Trophoblast cell (in vitro differentiated cells and primary cell): ENCODE measurements at places on chromosomes 12 and 14.

GRCh38 chr12:45725631-45726602, 3.6 kb upstream of the ARID2 start:
- no peak overlapping the region for H3K4me3 ChIP-seq
- H3K4me1 ChIP-seq, result no peaks in the 10 kb centered on the region
- H3K27ac ChIP-seq, result no peak overlapping the region
- DNase-seq, result peak; percentile 10

- H3K27me3 ChIP-seq, result no peaks in the 10 kb centered on the region
- H3K4me3 ChIP-seq, result no peak overlapping the region
- H3K4me1 ChIP-seq, result peaks cover 16% of the 10 kb centered on the region
- no peaks in the 10 kb centered on the region for H3K36me3 ChIP-seq
- DNase-seq, result peak; percentile 60
- H3K27ac ChIP-seq, result no peak overlapping the region
Observed at GRCh38 chr14:68716698-68717097, 76.2 kb downstream of the ZFP36L1 start.

DNA sequence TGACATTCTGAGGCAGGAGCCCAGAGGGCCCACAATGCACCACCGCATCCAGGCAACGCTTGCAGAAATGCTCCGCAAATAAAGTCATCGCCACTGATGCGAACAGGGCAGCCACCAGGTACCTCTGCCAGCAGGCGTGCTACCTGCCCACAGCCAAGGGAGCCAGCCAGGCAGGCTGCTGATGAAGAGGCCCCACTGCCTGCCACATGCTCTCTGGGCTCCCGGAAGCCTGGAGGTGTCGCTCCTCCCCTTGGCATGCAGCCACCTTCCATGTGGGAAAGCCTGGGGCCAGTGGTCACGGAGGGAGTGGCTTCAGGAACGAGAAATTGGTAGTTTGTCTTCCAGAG, 14.7 kb downstream of the GPR132 start:
- H3K36me3 ChIP-seq, result no peaks in the 10 kb centered on the region
- no peaks in the 10 kb centered on the region for H3K4me1 ChIP-seq
- no peak overlapping the region for H3K27ac ChIP-seq
- DNase-seq, result no peak

DNA sequence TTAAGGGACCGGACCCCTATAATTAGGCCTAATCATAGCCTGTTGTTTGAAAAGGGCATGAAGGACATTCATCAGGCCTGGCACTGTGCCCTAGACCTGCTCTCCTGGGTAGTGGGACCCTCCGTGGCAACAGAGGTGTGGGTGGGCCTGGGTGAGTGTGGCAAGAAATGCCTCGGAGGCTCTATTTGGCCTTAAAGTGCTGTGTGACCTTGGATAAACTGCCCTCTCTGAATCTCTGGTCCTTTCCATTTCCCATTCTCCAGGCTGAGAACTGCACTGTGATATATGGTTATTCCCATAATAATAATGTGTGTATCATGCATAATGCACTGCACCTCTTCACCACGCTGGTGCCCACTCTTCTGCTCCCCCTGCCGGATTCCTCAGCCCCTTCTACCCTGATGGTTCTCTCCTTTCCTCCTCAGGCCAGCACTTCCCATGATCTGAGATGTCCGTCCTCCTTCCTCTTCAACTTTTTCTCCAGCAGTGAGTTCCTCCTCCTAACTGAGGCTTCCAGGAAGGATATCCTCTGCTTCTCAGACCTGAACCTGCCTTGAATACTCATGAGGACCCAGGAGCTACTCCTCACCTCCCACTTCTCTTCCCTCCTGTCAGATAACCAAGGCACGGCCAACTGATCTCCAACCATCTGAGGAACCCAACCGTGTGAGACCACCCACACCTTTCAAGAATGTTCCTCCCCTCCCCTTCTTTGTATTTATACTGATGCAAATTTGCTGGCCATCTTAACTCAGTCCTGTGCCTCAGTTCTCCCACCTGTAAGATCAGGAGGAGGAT, 111.0 kb upstream of the PZP start:
- DNase-seq, result no peak
- H3K27me3 ChIP-seq, result no peaks in the 10 kb centered on the region
- no peak overlapping the region for H3K4me3 ChIP-seq
- H3K4me1 ChIP-seq, result no peaks in the 10 kb centered on the region

DNA sequence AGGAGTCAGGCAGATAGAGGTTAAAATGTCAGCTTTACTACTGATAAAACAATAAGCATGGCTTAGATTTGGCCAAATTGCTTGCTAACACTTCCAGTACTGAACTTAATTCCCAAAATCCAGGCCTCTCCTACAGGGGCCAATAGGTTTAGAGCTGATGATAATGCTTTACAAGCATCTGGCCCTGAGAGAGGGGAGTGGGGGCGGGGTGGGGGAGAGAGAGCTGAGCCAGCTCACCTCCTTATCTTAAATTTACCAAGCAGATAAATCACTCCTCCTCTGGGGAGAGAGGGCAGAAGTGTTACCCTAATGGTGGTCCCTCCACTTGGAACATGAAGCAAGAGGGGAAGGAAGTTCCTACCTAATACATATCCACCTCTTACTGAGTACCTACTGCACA, 182.2 kb upstream of the CRY1 start:
- H3K27me3 ChIP-seq, result no peaks in the 10 kb centered on the region
- no peak overlapping the region for H3K27ac ChIP-seq
- H3K4me1 ChIP-seq, result no peaks in the 10 kb centered on the region

DNA sequence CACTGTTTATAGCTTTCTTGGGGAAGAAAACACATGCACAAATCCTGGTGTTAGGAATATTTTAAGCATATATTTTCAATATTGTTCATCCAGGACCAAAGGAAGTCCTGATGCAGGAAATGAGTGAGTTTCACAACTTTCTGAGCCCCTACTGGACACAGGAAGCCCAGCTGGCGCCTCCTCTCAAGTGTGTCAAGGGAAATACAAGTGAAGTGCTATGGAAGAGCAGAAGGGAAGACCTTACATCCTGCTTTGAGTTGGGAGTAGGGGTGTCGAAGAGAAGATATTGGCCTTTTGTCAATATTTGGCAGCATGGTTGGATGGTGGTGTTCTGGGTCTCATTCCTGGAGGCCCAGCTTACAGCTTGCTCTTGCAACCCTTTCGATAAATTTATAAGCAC, 66.1 kb upstream of the ZDHHC17 start:
- H3K4me3 ChIP-seq, result no peak overlapping the region
- H3K36me3 ChIP-seq, result no peaks in the 10 kb centered on the region
- DNase-seq, result no peak
- H3K27ac ChIP-seq, result no peak overlapping the region

DNA sequence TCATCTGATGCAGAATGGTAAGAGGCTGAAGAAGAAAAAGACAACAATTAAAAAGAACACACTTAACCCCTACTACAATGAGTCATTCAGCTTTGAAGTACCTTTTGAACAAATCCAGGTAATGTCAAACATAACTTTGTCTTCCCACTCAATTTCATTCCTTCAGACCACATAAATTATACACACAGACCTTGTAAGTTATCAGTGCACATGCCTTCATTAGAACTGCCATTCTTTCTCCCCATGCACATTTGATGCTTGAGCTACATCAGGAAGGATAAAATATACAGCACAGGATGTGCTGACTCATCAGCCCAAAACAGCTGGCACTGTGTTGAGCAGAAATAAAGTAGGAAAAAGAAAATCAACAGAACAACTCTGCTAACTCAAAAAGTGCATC, 246.7 kb downstream of the PAWR start:
- H3K4me1 ChIP-seq, result no peaks in the 10 kb centered on the region
- H3K36me3 ChIP-seq, result no peaks in the 10 kb centered on the region

DNA sequence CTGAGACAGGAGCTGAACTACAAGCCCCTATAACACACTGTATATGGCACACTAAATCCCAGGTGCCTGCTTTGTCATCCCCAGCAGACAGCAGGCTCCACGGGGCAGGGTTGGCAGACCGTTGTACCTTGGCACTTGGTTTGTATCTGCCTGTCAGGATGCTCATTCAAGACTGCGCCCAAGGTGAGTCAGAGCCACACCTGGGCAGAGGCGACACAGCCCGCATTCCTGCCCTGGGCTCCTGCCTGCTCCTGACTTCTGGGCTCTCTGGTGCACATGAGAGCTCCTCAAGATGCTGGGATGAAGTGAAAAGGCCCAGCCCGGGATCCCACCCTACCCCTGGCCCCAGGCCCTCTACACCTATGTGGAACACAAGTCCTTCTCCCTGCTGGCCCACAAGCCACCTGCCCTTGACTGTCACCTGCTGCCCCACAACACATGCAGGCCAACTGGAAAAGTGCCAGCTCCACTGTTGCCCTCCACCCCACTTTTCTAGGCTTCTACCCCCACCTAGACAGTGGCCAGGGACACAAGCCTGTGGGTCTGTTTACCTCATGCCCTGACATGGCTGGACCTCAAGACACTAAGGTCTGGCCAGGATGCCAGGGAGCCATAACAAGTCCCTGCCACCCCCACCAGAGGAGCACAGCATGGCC, 30.8 kb upstream of the PNMA1 start:
- H3K27me3 ChIP-seq, result no peaks in the 10 kb centered on the region
- peaks cover 77% of the 10 kb centered on the region for H3K4me1 ChIP-seq
- no peak overlapping the region for H3K4me3 ChIP-seq
- no peak overlapping the region for H3K27ac ChIP-seq
- H3K36me3 ChIP-seq, result peaks cover 2% of the 10 kb centered on the region
- no peak for DNase-seq

GRCh38 chr12:87302126-87302745, 727.0 kb downstream of the C12orf50 start:
- H3K27me3 ChIP-seq, result no peaks in the 10 kb centered on the region
- peak; percentile 5 for DNase-seq
- H3K4me1 ChIP-seq, result no peaks in the 10 kb centered on the region
- no peaks in the 10 kb centered on the region for H3K36me3 ChIP-seq
- H3K4me3 ChIP-seq, result no peak overlapping the region

DNA sequence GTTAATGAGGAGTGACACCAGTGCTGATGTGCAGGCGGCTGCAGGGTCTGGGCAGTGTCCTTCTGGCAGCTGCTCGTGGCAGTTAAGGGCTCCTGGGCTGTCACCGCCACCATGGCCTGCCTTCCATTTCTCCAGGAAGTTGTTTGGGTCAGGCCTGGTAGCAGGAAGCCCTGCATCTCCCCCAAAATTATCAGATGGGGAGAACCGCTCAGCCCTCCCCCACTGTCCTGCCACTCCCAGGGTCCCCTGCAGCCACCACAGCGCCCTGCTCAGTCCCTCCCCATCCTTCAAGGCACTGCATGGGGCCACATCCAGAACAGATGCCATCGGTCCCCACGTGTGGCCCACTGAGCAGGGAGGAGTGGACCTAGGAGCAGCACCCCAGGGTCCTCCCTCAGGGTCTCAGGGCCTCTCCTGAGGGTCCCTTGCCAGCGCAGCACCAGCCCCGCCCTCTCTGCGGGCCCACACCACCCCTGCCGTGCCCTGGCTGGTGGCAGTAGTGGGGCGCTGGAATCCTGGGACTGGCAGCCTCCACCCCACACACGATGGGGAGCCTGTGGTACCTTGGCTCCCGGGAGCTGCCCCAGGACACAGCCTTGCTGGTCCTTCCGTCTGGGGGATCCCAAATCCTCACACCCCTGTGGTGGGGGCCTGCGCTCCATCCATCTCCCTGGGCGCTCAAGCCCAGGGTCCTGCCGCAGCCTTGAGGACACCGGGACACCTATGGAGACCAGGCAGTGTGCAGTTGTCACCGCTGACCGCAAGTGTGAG, 10.3 kb upstream of the AMN start:
- peaks cover 9% of the 10 kb centered on the region for H3K4me1 ChIP-seq
- no peak for DNase-seq
- H3K27ac ChIP-seq, result no peak overlapping the region

DNA sequence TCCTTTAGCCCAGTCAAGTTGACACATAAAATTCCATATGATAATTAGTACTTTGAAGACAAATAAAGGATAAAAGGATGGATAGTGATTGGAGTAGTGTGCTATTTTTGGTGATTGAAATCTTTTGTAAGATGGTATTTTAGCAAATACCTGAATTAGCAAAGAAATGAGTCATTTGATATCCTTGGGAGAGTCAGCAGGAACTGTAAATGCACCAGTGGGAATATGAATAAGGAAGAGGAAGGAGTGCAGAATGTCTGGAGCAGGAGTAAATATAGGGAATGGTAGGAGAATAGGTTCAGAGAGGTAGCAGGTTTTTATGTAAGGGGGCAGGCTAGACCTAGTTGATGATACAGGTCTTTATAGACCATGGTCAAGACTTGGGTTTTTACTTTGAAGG, 75.0 kb downstream of the TRMT5 start:
- H3K36me3 ChIP-seq, result no peaks in the 10 kb centered on the region
- H3K27me3 ChIP-seq, result no peaks in the 10 kb centered on the region
- no peak overlapping the region for H3K27ac ChIP-seq
- no peak overlapping the region for H3K4me3 ChIP-seq
- no peaks in the 10 kb centered on the region for H3K4me1 ChIP-seq

DNA sequence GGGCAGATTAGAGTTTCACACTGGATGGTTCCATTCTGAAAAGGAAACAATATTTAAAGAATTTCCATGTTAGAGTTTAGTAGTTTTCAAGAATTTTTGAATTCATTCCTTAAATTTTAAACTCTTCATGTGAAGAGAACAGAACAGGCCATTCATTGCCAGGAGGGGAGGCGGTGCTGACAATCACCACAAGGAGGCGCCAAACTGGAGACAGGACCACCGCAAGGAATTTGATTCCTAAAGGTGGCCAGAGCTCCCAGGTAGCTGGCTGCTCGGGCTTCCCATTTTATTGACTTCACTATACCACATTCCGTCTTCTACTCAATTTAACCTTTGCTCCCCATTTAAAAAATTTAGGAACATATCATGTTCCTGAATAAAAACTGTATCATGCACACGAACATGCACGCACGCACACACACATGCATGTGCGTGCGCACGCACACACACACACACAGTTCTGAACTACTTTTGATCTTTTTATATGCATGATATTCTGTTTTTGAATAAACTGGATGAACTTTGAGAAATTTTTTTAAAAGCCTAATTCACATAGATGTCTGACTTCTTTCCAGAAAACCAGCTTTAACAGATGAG, 101.2 kb downstream of the NELL2 start:
- no peaks in the 10 kb centered on the region for H3K27me3 ChIP-seq
- no peak overlapping the region for H3K27ac ChIP-seq
- no peaks in the 10 kb centered on the region for H3K36me3 ChIP-seq
- no peaks in the 10 kb centered on the region for H3K4me1 ChIP-seq
- peak; percentile 4 for DNase-seq
- no peak overlapping the region for H3K4me3 ChIP-seq

DNA sequence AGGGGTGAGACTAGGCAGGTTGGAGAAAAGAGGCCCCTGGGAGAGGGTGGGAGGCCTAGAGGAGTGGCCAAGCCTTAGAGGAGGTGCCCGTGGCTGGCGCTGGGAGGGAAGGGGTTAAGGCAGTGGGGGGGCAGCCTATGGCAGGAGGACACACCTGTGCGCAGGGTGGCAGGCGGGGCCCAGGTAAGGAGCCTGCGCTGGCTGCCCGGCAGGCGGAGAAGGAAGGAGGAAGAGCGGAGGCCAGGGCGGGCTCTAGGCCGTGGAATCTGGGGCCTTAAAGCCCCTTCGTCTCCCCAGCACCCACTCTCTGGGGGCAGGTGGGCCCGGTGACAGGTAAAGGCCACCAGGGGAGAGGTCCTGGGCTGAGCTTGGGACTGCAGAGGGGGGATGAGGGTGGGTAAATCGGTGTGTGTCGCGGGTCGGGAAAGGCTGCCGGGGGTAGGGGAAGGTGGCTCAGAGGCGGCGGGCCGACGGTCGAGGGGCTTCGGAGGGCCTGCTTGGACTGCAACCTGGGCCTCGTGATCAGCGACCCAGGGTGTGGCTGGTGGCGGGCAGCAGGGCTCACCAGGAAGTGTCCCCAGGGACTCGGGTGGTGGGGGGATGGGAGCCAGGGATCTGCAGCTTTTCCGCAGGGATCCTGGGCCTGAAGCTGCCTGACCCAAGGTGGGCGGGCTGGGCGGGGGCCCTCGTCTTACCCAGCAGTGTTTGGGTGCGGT, 7.3 kb downstream of the PHB2 start:
- DNase-seq, result peak; percentile 88
- H3K4me1 ChIP-seq, result peaks cover 10% of the 10 kb centered on the region
- peak overlapping the region; percentile 92 for H3K4me3 ChIP-seq
- H3K27ac ChIP-seq, result peak overlapping the region; percentile 81
